ENCODE measurements at places on chromosomes 2 and 18.

GRCh38 chr2:224613543-224614286 is 28.6 kb upstream of the CUL3 start:
- H3K4me3 ChIP-seq = no peak overlapping the region
- DNase-seq = no peak
- H3K4me1 ChIP-seq = no peaks in the 10 kb centered on the region
- H3K27me3 ChIP-seq = no peaks in the 10 kb centered on the region
- no peak overlapping the region for H3K27ac ChIP-seq

- no peak overlapping the region for H3K4me3 ChIP-seq
- no peaks in the 10 kb centered on the region for H3K4me1 ChIP-seq
- H3K36me3 ChIP-seq = no peaks in the 10 kb centered on the region
- no peaks in the 10 kb centered on the region for H3K27me3 ChIP-seq
Measured at GRCh38 chr18:59787998-59788790, 91.0 kb upstream of the CCBE1 start.

DNA sequence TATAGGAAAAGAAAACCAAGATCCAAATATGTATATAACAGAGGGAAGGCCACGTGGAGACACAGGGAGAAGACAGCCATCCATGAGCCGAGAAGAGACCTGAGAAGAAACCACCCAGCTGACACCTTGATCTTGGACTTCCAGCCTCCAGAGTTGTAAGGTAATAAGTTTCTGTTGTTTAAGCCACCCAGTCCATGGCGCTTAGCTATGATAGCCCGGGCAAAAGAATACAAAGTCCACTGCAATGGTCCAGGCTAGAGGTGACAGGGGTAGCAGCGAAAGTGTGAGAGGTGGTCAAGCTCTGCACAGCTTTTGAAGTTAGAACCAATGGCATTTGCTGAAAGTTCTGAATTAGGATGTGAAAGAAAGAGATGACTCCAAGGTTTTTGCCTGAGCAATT is 2.8 kb downstream of the MYOM1 start:
- no peak for DNase-seq
- peaks cover 47% of the 10 kb centered on the region for H3K4me1 ChIP-seq
- H3K27ac ChIP-seq = no peak overlapping the region
- H3K27me3 ChIP-seq = no peaks in the 10 kb centered on the region

DNA sequence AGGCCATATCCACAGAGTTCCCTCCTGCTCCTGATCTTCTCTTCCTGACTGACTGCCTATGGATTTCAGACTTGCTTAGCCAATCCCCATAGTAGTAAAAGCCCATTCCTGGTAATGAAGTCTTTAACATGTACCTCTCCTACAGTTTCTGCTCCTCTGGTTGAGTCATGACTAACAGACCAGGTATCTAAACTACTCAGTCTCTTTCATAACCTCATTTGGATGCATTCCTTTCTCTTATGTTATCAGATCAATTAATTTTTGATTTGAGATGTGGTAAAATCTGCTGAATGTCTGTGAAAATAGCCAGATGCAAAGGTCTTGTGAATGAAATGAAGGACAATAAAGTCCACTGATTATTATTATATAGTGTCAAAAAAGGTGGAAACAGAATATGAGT is 198.0 kb downstream of the NBAS start:
- no peaks in the 10 kb centered on the region for H3K4me1 ChIP-seq
- H3K27ac ChIP-seq = no peak overlapping the region
- H3K4me3 ChIP-seq = no peak overlapping the region
- no peaks in the 10 kb centered on the region for H3K36me3 ChIP-seq
- H3K27me3 ChIP-seq = no peaks in the 10 kb centered on the region

DNA sequence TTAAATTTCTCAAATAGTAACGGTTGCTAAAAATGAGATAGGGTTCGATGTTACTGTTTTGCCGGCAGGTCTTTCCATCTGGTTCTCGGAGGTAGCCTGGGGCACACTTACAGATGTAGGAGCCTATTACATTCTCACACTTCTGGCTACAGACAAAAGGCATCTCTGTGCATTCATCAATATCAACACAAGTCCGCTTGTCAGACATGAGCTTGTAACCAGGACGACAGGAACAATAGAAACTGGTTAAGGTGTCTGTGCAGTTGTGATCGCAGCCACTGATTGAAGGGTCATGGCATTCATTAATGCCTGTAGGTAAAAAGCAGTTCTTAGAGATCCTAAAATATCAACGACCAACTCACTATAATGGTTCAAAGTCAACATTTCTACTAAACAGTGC is 116.3 kb downstream of the DHRS9 start:
- no peaks in the 10 kb centered on the region for H3K4me1 ChIP-seq
- no peaks in the 10 kb centered on the region for H3K36me3 ChIP-seq
- no peak overlapping the region for H3K4me3 ChIP-seq
- H3K27me3 ChIP-seq = no peaks in the 10 kb centered on the region
- H3K27ac ChIP-seq = no peak overlapping the region

Data from thoracic aorta (tissue), 2 donors.